ENCODE measurements at places on chromosomes 6 and 20.

DNA sequence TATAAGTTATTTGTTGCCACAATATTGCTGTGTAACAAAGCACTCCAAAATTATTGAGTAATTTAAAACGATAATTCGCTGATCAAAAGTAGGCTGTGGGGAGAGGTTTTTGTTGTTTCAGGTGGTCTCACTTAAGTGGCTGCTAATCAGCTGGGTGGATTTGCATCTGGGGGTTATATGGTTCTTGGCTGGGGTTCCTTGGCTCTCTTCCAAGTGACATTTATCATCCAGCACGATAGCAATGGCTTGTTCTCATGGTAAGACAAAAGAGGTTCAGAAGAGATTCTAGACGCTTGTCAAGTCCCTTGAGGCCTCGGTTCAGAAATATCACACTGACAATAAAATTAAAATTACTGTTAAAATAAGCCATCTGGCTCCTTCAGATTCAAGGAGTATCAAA is 1648.8 kb downstream of the GRIK2 start:
- no peak for DNase-seq

- DNase-seq: no peak
Observed at GRCh38 chr6:147716434-147716833, 207.9 kb downstream of the SAMD5 start.

DNA sequence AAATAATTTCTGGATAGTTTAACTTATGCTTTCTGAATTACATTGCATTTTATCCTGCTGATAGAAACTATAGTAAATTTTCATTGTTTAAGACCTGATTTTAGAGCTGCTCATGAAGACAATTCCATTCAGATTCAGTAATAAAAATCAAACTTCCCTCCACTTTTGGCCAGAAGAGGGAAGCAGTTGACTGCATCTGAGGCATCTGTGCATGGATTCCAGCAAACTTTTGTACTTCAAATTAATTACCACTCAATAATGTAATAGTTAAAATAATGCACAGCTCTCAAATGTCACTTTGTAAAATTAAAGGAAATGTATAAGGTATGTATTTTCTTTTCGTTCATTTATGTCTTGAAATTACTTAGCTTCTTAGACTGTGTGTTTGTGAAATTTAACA is 64.2 kb upstream of the SLC35B3 start:
- peak; percentile 5 for DNase-seq

- DNase-seq: no peak
Observed at GRCh38 chr6:16998461-16998860, 103.4 kb upstream of the STMND1 start.

GRCh38 chr6:132065556-132065955 is 114.4 kb upstream of the CCN2 start:
- no peak for DNase-seq

Measured in neural crest cell (in vitro differentiated cells).